ENCODE measurements at places on chromosomes 5 and 9.

- no peak for DNase-seq
Observed at GRCh38 chr9:77982581-77983319, 48.9 kb downstream of the GNAQ start.

DNA sequence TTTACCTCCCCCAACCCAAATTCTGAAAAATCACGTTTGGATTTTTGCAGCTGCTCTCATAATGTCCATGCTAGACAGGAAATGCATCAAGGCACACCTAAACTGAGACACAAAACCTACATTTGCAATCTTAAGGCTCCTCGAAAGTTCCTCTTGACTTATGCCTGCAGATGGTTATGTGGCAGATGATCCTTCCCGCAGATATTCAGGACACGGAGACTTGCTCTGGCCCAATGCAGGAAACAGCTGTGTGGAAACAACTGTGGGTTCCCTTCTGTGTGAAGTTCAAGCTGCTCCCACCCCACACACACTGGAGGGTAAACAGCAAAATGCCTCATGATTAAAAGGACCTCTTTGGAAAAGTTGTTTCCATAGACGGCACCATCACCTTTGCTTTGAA lies 253.8 kb downstream of the EBF1 start:
- DNase-seq: no peak

GRCh38 chr9:89425024-89425805 lies 72.7 kb downstream of the SEMA4D start:
- no peak for DNase-seq

- DNase-seq: no peak
Observed at GRCh38 chr5:125059255-125060002, 313.0 kb upstream of the ZNF608 start.

GRCh38 chr9:8262625-8263622 lies 463.3 kb upstream of the DMAC1 start:
- no peak for DNase-seq
